HS-27A (cell line): ENCODE measurements at places on chromosomes 11 and 22.

DNA sequence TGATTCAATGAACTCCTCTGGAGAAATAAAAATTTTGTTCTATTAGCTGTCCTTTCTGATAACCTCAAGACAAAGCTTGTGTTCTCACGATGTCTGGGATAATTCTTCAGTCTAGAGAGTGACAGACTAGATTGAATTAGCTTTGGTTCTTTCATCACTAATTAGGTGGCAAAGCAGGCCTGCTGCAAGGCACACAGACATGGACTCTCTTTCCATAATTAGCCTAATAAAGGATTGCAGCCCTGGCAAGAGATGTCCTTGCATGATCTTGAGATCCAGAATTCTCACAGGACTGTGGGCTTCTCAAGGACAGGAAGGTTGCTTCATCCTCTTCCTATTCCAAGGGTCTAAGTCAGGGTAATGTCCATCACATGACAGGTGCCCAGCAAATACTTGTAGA is 245.6 kb upstream of the ZC3H12C start:
- no peak for DNase-seq

DNA sequence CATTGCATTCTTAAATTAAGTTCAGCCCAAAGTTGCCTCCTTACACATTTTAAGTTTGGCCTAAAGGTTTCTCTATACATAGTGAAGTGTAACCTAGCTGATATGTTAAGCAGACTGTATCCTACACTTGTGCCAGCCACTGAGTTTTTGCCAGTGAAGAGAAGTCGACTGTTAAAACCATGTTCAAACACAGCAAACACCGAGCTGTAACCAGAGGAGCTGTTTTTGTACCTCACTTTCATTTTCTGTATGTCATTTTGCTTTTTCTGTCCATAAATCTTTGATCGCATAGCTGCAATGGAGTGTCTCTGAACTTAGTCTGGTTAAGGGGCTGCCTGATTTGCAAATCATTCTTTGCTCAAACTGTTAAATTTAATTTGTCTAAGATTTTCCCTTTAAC is 403.7 kb downstream of the LUZP2 start:
- no peak for DNase-seq

DNA sequence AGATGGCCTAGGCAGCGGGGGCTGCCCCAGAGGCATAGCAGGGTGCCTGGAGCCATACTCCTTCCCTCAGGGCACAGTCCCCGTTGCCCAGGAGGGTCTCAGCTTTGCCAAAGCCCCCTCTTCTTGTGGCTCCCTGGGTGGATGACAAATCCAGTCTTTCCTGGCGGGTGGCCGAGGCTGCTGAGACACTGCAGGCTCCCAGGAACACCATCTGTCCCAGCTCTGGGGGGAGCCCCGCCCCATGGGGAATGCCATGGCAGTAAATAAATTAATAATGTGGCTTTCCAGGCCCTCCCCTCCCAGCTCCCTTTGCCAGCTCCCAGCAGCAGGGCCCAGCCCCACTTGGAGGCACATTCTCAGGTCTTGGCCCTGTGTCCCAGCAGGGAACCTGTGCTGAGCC is 45.0 kb downstream of the PDE2A start:
- DNase-seq, result no peak

DNA sequence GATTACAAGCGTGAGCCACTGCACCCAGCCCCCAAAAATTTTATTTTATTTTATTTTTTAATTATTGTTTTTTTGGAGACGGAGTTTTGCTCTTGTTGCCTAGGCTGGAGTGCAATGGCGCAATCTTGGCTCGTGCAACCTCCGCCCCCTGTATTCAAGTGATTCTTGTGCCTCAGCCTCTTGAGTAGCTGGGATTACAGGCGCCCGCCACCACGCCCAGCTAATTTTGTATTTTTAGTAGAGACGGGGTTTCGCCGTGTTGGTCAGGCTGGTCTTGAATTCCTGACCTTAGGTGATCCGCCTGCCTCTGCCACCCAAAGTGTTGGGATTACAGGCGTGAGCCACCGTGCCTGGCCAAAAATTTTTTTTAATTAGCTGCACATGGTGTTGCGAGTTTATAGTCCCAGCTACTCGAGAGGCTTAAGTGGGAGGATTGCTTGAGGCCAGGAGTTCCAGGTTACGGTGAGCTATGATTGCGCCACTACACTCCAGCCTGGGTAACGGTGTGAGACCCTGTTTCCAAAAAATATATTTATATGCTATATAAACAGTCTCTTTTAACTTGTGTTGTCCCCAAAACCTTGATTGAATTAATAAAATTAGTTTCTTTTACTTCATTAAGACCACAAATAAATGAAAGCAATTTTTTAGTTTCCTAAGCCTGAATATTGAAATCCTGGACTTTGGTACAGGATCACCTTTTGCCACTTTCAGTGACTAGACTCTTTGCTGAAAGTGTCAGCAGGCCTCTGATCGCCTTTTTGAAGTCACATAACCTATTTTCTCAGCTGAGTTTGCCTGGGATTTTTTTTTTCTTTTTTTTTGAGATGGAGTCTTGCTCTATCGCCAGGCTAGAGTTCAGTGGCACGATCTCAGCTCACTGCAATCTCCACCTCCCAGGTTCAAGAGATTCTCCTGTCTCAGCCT is 16.2 kb downstream of the ATG13 start:
- no peak for DNase-seq

- no peak for DNase-seq
Measured at GRCh38 chr22:26904483-26904882, 247.1 kb downstream of the MIAT start.

- DNase-seq, result no peak
Measured at GRCh38 chr22:46687048-46687444, 51.0 kb downstream of the CERK start.

DNA sequence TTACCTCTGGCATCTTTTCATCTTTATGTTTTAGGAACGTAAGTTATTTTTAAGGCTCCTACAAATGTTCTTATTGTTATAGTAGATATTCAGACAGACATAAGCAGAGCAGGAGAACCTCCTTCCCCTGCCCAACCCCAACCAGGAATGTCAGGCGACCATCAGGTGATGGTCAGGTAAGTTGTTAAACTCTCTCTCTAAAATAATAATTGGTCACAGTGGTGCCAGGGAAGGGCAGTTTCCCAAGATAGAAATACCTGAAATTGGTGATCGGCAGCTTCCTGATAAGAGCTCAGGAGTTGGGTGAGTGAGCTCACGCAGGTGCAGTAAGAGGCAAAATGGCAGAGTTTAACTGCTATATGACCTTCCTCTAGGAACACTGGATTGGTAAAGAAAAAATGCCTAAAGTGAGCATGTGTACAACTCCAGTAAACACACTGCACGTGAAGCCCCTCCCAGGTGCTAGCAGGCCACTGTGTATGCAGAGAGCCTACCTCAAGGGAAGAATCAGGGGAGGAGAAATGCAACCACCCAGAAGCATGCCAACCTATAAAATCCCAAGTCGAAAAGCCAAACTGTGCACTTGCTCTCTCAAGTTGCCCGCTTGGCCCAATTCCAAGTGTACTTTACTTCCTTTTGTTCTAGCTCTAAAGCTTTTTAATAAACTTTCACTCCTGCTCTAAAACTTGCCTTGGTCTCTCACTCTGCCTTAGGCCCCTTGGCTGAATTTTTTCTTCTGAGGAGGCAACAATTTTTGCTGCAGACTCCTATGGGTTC is 273.9 kb downstream of the SBF2 start:
- DNase-seq, result no peak

DNA sequence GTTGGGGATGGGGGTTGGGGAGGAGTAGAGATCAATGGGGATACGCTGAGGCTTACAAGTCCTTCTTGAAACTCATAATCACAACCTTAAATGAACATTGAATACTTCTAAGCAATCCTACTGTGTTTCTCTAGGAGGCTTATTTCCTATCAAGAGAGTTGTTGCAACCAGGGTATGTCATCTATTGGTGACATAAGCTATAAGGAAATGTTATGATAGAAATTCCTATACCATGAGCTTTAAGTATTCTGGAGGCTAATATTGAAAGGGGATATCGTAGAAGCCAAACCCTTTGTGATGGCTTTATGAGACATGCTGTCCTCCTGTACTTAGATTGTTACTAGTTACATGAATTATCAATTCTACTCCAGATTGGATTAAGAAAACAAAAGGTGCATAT is 72.9 kb downstream of the DKK3 start:
- no peak for DNase-seq

DNA sequence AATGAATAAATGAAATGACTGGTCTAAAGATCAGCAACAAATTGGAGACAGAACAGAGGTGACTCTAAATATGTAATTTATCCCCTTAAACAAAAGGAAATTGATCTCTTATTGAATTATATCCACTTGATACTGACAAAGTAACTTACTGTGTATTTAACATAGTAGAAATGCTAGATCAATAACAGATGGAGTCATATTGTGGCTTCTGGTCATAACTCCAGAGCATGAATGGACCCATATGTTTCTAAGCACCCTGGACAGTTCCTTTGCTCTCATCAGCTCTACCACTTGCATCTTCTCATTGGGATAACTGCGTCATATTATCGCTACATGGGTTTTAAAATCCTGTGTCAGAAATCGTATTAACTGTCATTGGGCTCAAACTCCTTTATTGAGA is 222.3 kb downstream of the ETS1 start:
- no peak for DNase-seq

DNA sequence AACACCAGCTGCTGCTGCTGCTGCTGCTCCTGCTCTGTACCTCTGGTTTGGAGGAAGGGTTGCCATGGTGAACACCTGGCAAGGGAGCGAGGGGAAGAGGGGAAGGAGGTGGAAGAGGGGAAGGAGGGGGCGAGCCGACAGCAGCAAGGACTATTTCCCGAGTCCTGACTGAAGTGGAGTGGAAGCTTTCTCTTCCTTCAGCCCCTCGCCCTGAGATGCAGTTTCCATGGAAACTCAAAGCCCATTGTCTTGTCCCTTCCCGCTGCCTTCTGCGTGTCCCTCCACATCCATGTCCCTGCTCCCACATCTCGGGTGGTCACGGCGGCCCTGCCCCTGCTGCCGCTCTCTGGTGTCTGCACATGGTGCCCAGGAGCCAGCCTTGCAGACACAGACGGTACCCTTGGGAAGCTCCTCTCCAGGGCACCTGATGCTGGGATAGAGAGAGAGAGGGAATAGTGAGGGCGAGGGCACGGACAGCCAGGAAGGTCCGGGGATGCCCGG is 28.6 kb downstream of the FAM83F start:
- DNase-seq, result no peak

DNA sequence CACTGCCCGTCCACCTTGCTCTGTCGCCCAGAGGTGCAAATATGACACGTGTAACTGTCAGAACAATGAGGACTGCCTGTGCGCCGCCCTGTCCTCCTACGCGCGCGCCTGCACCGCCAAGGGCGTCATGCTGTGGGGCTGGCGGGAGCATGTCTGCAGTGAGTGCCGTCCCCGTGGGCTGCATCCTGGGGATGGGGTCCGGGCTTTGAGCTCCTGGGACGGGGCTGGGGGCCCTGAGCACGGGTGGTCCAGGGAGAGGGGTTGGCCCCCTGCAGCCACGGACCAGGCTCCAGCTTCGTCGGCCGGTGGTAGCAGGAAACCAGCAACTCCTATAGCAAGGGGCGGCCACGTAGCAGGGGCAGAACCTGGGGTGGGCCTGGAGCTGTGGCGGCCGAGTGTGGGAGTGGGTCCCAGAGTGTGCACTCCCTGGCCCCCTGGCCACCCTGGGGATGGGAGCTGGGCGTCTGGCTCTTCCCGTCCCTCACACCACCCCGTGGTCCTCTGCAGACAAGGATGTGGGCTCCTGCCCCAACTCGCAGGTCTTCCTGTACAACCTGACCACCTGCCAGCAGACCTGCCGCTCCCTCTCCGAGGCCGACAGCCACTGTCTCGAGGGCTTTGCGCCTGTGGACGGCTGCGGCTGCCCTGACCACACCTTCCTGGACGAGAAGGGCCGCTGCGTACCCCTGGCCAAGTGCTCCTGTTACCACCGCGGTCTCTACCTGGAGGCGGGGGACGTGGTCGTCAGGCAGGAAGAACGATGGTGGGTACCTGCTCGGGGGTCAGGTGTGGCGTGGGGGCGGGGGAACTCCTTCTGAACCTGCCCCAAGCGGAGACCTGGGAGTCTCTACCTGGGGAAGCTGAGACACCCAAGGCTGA is 10.1 kb downstream of the MUC2 start:
- no peak for DNase-seq

DNA sequence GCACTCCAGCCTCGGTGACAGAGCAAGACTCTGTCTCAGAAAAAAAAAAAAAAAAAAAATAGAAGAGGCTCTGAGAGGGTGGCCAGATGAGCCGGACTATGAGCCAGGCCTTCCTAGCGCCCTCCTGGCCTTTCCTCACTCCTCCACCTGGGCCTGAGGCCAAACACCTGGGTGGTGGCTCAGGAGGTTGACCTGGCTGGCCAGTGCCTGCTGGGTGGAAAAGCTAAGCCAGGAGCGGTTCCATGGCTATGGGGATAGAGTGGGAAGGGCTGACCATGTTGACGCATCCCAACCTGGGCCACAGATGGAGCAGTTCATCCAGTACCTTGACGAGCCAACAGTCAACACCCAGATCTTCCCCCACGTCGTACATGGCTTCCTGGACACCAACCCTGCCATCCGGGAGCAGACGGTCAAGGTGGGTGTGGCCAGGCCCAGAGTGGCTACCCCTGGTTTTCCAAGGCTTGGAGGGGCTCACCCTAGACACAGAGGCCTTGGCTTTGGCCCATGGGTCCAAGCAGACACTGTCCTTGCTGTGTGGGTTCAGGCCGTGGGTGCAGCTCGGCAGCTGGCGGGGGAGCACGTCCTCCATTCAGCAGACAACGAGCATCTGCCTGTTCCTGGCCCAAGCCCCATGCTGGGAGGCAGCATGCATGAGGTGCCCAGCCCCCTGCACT is 7.6 kb downstream of the SCYL1 start:
- no peak for DNase-seq

GRCh38 chr11:10366568-10367331 is 61.9 kb downstream of the ADM start:
- peak; percentile 77 for DNase-seq

DNA sequence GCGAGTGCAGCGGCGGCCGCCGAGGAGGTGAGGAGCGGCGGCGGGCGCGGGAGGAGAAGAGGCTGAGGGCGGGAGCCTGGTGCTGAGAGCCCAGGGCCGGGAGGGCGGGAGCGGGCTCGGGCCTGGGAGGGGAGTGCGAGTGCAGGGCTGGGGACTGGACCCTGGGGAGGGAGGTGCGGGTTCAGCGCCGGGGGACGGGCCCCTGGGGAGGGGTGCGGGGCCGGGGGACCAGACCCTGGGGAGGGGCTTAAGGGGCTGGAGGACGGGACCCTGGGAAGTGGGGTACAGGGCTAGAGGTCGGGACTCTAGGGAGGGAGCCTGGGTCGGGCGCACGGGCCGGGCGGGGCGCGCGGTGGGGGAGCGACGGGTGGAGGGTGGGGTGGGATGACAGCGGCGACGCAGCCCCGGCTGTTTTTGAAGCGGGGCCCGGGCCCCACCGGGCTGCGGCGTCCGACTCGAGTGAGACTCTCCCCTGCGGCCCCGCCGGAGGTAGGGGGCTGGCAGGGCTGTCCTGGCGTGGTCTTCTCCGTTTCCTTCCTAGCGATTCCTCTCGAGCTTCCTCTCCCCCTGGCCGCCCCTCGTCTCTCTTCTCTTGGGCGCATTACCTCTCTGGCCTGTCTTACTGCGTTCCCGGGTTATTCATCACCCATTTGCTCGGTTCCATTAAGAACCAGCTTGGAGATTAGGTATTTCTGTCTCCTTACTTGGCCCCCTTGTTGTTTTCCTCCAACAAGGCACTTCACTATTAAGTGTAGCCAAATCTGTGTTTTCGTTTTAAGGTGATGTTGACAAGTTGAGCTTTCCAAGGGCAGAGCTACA is 754 bp downstream of the NUP50 start:
- no peak for DNase-seq
